Gastrocnemius medialis (tissue), 4 donors: ENCODE measurements at places on chromosomes 5 and 9. TPM values are rescaled to one million over a fixed set of nuclear protein-coding genes. Genes with fewer than 3 reads are reported as not detected.

The IL9 gene
- total RNA-seq, result not detected

The TRIO gene
- 31.5 TPM for total RNA-seq

The GHR gene
- total RNA-seq, result 62.1 TPM

The STPG3 gene
- not detected for total RNA-seq

The SLC36A2 gene
- total RNA-seq, result 17.8 TPM

The FAM53C gene
- 35.7 TPM for total RNA-seq

The NIM1K gene
- total RNA-seq, result not detected

The ACOT12 gene
- not detected for total RNA-seq

The PCDHGA7 gene
- total RNA-seq, result 1.3 TPM

The HACD4 gene
- total RNA-seq, result 0.42 TPM

GRCh38 chr5:139183502-139183901, 14.7 kb downstream of the SIL1 start:
- no peak for DNase-seq

GRCh38 chr5:117748336-117748735, 1173.7 kb upstream of the SEMA6A start:
- DNase-seq, result no peak

DNA sequence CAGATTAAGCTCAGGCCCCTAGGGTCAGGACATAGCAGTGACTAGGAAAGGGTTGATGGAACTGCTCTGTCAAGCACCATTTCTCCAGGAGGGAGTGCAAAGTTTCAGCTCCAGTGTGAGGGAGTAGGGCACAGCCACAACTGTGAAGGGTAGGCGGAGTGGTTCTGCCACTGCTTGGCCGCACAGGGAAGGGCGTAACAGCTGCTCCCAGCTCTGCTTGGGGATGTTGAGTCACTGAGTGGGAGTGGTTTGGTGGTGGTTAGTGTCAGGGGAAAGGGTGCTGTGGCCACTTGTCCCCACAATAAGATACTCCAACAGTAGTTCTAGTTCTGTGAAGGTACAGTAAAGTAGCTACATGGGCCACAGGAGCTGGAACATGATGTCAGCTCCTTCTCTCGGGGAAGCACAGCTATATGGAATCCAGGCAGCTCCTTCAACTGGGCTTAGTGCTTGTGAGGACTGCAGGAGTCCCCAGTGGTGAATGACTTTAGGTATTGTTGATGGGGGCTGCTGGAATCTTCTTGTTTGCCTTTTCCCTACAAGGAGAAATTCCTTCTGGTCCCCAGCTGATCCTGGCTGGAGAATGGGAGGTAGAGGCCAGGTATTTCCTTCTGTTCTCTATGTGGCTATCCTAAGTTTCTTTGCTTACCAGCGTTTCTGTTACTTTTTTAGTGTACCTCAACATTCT, 314.5 kb downstream of the SPATA31D1 start:
- no peak for DNase-seq

- DNase-seq, result no peak
These were observed 1722.1 kb downstream of the MAT2B start for GRCh38 chr5:165227515-165227914.

DNA sequence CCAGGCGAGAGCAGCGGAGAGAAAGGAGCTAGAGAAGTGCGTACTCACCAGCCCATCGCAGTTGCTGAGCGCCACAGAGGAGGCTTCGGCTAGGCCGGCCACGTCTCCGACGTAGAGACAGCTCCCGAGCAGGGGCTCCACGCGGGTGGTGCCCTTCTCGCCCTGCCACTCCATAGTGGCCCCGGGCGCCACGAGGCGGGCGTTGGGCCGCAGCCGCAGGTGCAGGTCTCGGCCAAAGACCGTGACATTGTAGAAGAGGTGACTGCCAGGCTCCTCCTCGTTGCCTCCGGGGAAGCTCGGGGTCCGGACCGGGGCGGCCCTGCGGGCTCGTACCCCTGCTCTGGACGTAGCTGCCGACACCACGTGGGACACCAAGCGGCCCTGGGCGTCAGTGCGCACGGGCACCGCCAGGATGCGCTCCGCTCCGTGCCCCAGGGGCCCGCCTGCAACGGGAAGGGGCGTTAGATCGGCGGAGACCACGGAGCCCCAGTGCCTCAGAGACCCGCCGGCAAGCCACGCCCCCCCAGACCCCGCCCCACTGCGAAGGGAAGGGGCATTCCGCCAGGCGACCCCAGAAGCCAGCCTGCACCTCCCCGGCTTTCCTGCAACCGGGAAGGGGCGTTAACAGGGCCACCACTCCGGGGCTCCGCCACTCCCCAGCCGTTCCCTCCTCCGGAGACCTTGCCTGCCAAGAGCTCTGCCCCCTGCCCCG, 1.4 kb downstream of the ADAMTS2 start:
- DNase-seq, result no peak

GRCh38 chr5:43115968-43116367, 4.7 kb upstream of the ZNF131 start:
- DNase-seq, result no peak

DNA sequence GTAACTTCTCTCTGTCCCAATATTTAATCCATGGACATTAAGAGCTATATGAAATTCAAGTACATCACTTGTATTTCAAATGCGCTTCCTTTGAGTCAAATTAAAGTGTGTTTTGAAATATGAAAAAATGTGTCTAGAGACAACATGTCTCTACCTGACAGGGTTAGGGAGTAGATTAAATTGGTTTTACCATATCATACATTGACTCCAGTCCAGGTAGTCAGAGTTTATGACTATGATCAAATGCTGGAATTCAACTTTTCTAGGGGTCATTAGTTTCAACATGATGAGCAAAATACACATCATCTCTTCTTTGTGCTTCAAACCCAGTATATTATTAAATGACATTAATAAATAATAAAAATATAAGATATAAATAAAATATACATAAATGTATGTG, 259.2 kb downstream of the CDH10 start:
- no peak for DNase-seq

- DNase-seq, result no peak
These were observed 26.0 kb upstream of the NKD2 start for GRCh38 chr5:982377-983237.

DNA sequence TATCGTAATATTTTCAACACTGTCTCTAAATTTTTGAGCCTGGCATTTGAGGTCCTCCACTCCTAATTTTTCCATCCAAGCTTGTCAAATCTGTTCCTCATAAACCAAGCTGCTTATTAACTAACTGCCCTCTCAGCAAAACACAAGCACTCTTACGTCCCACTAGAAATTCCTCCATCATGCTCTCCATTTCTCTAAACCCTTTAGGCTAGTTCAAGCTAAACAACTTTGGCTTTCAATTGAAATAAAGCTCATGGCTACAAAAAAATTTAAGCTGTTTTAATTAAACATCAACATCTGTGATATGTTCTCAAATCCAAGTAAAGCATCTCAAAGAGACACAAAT, 45.7 kb downstream of the RNF145 start:
- DNase-seq, result no peak

DNA sequence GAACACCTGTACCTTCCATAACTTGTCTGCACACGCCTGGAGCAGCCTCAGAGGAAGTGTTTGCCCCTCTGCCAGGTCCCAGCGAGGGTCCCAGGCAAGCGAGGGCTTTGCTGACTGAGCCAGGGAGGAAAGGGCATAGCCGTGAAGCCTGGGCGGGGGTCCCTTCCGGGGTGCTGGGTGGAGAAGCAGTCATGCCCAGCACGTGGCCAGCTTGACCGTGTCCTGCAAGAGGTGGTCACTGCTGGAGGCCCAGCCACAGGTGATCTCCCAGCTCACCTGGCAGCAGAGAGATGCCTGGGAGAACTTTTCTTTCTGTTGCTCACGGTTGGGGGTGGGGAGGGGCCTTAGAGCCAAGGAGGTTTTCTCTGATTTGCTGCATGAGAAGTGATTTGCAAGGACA, 195.3 kb downstream of the CACNA1B start:
- no peak for DNase-seq

DNA sequence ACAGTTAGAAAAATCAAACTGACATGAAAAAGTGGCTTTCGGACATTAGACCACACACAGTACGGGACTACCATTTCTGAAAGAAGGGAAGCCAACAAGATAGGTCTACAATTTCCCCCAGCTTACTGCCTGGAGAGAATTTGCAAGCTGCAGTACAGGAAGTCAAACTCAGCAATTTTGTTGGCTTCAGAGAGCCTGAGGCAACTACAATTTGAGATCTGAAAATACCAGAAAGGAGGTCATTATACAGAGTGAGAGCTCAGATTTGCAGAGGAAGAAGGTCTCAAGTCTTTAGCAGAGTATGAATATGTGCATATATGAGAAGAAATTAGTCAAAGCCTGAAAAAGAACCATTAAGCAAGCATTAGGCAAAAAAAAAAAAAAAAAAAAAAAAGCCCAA, 83.0 kb downstream of the OXCT1 start:
- DNase-seq, result no peak

DNA sequence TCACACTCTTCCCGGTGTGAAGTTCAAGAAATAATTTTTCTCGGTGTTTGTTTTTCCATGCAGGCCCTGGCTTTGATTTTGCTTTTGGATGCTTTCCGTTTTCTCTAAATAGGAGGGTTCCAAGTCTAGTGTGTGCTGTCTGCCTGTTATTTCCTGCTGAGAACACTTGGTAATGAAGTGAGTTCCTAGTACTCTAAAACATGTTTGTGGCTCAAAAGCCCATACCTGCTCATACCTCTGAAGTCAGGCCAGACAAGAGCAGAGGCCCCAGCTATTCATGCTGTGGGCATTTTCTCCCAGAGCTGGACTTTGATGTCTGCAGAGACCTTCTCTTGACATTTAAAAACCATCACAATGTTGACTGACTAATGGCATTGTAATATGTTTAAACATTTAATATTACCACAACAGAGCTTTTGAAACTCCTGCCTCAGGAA, 211.2 kb downstream of the GOLPH3 start:
- DNase-seq, result no peak

DNA sequence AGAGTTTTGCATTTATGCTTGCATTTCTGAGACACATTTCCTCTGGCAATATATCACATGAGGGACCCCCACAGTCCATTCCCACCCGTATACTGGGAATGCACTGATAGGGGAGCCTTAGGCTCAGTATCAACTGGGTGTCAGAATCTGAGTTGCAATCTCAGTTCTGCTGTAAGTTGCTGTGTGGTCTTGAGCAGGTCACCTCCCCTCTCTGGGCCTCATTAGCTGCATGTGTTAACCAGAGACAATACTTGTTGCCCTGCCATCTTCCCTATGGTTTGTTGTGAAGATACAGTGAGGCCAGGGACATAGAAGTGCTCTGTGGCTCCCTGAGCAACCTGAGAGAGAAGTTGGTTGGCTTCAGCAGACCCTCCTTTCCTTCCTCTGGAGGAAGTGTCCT, 55.7 kb upstream of the TGFBR1 start:
- no peak for DNase-seq

GRCh38 chr9:23219471-23219870, 606.6 kb downstream of the ELAVL2 start:
- DNase-seq, result no peak

DNA sequence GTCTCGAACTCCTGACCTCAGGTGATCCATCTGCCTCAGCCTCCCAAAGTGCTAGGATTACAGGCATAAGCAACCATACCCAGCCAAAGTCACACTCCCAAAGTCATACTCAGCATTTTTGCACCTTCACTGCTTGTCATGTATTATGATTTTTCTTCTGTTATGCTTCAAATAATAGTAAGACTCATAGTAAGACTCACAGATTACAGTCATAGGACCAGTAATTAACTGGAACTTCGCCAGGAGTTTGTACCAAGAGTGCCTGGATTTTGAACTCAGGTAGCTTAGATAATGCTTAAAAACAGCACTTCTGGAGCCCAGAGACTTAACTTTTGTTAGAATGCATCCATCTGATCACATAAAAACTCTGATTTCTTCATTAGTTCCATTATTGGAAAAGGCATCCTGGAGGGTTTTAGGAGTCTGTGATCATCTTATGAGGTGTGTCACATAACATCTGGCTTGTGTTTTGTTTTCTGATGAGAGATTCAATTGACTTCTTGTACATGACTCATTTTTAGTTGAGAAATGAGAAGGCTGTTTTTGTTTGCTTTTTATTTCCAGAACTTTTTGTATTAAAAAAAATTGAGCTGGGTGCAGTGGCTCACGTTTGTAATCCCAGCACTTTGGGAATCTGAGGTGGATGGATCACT, 131.5 kb downstream of the ADAMTS19 start:
- no peak for DNase-seq

DNA sequence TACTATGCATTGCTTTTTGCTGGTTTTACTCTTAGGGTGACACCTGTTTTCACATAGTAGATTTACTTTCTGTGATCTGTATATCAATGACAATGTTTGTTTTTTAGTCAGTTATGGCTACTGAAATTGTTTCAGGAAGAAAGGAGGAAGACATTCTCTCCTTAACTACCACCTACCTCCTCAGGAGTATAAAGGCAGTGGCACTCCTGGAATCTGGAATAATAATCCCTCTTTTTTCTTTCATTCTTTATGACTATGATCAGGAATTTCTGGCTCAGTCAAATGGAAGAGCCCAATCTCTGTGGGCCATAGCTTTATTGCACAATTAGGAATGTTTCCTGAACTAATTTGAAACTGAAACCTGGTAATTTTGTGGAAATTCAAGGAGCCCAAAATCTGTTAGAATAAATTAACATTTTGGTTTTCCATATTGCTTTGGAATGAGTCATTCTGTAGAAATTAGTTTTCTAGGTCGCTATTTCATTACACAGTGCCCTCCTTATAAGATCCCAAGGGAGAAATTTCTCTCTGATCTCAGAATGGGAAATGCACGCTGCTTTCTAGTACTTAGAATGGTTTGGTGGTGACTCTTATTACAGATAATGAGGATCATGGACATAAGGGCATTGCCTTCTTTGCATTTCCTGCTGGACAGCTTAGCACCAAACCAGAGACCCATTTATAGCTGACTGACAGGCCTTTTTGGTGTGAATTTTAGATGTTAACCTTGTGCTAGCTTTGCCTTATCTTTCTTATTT, 95.3 kb upstream of the VLDLR start:
- no peak for DNase-seq

GRCh38 chr9:123880420-123880819, 49.5 kb downstream of the DENND1A start:
- no peak for DNase-seq

DNA sequence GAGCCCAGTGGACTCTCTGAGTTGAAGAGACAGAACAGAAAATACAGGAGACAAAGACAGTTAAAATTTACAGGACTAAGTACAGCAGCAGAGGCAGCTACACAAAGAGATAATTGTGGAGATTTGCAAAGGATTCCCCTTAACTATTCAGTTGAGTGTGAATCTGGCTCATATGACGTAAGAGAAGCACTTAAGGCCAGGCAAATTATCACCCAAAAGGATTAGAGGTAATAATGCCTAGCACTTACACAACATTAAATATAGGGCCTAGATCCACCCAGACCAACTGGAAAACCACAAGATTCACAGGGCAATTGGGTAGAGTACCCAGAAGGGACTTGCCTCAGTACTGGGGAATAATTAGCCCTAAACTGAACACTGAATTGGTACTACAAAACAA, 41.3 kb downstream of the ADAMTS6 start:
- no peak for DNase-seq
